ENCODE measurements at places on chromosomes 11 and 22. TPM values are rescaled to one million over a fixed set of nuclear protein-coding genes. Genes with fewer than 3 reads are reported as not detected.

SGSM1 gene
- not detected for total RNA-seq

CD248 gene
- total RNA-seq: not detected

HTR3A gene
- not detected for total RNA-seq

NXPE2 gene
- 0.39 TPM for total RNA-seq

OR8G5 gene
- total RNA-seq: not detected

FREY1 gene
- not detected for total RNA-seq

OR51L1 gene
- not detected for total RNA-seq

YPEL4 gene
- total RNA-seq: 1.1 TPM

UBTFL1 gene
- total RNA-seq: not detected

C11orf52 gene
- not detected for total RNA-seq

LMF2 gene
- 20.5 TPM for total RNA-seq

NPTXR gene
- 0.12 TPM for total RNA-seq

PATE2 gene
- 0.24 TPM for total RNA-seq

STK33 gene
- total RNA-seq: 0.48 TPM

CYB5R2 gene
- 0.68 TPM for total RNA-seq

PDHX gene
- 41.0 TPM for total RNA-seq

FAM168A gene
- 30.4 TPM for total RNA-seq

SCGB1D2 gene
- total RNA-seq: not detected

GPHA2 gene
- total RNA-seq: not detected

NLRP14 gene
- total RNA-seq: 0.12 TPM

UCP3 gene
- total RNA-seq: 0.60 TPM

CSNK2A3 gene
- total RNA-seq: 1.7 TPM

CD82 gene
- 83.6 TPM for total RNA-seq

SCGB1A1 gene
- total RNA-seq: not detected

CARD10 gene
- total RNA-seq: 3.5 TPM

CRYAB gene
- 0.29 TPM for total RNA-seq

LMO2 gene
- 0.12 TPM for total RNA-seq

PGA5 gene
- not detected for total RNA-seq

CCDC88B gene
- total RNA-seq: 2.8 TPM

B3GAT1 gene
- not detected for total RNA-seq

ANO1 gene
- total RNA-seq: 7.5 TPM

TMPRSS4 gene
- total RNA-seq: not detected

PPFIA1 gene
- total RNA-seq: 23.8 TPM

TPBGL gene
- not detected for total RNA-seq

PHF21B gene
- not detected for total RNA-seq

CHRM1 gene
- total RNA-seq: not detected

CD3D gene
- total RNA-seq: not detected

CCDC87 gene
- total RNA-seq: 0.84 TPM

F2 gene
- total RNA-seq: not detected

GLB1L2 gene
- total RNA-seq: not detected

KRTAP5-1 gene
- not detected for total RNA-seq

TSPAN18 gene
- 0.96 TPM for total RNA-seq

MCAT gene
- 21.6 TPM for total RNA-seq

OR52N4 gene
- not detected for total RNA-seq

C22orf31 gene
- total RNA-seq: not detected

OR2AT4 gene
- total RNA-seq: not detected

KDELR3 gene
- 82.1 TPM for total RNA-seq

GRIK4 gene
- not detected for total RNA-seq

TMEM132A gene
- 44.6 TPM for total RNA-seq

PES1 gene
- 56.8 TPM for total RNA-seq

FAM227A gene
- 1.3 TPM for total RNA-seq
